CMK (cell line): ENCODE measurements at places on chromosomes 1 and 21.

- DNase-seq = no peak
Measured at GRCh38 chr1:101243751-101244150, 6.9 kb downstream of the S1PR1 start.

GRCh38 chr1:55670331-55671082 lies 455.3 kb upstream of the USP24 start:
- DNase-seq = no peak

DNA sequence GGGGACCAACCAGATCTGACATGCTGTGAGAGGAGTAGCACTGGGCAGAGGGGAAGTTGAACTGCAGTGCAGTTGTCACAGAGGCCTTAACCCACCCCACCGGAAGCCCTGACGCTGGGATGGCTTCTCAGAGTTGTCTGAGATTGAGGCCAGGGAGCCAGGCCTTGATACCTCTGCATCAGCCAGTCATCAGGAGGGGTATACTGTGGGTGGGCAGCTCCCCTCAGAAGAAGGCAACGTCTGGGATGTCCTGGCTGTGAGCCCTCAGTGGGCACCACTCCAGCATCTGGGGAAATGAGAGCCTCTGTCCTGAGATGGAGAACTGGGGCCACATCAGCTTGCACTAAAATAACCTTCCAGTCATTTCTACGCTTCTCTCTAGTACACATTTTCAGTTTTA lies 47.9 kb upstream of the BCAR3 start:
- DNase-seq = no peak

GRCh38 chr1:57363165-57363564 lies 60.7 kb downstream of the DAB1 start:
- DNase-seq = no peak

DNA sequence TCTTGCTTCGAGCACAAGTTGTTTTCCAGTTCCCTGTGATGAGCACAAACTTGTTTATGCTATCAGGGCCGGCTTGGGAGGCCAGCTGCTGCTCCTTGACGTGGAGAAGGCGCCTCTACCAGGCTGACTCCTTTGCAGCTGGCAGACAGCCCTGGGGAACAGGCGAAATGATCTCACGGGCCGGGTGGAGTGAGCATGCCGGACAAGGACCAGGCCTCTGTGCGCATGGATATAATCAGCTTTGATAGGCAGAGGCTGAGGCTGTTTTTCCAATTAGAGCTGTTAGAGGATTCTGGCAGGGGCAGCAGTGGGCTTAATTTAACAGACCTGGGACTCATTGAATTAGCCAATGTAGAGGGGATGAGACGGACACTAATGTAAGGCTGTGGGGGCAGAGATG lies 38.9 kb downstream of the FAM163A start:
- DNase-seq = no peak

- DNase-seq = no peak
Measured at GRCh38 chr21:38639571-38640354, 141.5 kb upstream of the ERG start.

DNA sequence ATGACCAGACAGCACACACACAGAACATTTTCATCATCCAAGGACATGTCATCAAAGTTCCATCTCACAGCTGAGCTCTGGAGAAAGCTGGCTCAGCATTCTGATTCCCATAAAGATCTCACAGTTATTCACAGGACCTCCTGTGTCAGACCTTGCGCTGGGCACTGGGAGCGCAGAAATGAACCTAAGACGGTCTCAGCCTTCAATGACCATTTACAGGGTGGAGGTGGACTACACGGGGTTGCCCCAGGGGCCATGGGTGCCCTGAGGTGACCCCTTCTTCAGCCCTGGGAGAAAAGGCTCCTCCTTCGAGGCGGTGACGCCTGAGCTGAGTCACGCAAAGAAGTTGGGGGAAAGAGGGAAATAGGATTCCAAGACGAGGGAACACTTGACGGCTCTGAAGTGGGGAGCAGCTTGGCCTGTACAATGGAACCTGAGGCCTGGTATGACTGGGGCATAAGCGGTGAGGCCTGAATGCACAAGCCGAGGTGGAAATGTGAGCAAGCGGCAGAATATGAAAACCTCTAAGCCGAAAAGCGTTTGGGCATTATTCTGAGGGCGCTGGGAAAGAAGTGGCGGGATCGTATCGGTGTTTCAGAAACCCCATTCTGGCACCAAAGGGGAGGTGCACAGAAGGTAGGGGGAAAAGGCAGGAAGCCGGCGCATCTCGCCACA lies 797 bp downstream of the CC2D1B start:
- DNase-seq = no peak

DNA sequence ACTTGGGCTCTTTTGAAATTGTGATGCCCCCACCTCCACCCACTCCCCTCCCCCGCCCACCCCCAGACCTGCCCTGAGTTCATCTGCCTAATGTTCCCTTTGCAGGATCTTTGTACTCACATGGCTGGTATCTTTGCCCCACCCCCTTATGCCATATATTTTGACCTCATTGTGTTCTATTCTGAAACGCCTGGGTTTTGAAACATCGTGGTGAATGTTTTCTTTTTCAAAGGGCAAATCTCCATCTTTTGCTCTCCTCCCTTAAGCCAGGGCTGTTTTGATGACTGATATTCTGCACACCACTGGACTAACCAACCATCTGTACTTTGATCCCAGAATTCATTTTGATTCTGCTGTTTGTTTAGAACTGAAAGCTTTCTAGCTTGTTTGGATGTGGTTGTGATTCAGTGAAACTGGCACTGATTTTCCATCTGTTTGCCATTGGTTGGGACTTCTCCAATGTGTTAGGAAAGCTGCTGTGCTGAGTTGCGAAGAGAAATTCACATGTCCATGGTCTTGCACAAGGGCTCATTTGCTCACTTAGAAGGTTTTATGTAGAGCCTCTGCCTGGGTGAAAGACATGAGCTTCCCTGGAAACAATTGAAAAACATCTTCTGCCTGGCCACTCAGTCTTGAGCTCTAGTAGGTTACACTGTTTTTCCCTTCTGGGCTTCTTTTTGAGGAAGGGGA lies 16.5 kb downstream of the SMAP2 start:
- no peak for DNase-seq

DNA sequence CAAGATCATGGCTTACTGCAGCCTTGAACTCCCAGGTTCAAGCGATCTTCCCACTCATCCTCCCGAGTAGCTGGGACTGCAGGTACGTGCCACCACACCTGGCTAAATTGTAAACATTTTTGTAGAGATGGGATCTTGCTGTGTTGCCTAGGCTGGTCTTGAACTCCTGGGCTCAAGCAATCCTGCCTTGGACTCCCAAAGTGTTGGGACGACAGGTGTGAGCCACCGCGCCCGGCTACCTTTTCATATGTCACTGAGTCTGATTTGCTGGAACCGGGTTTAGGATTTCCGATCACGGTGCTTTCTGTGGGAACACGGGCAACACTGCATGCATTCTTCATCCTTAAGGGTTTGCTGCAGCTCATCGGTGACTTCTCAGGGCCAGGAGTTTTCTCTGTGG lies 32.2 kb upstream of the PCBP3 start:
- DNase-seq = no peak

DNA sequence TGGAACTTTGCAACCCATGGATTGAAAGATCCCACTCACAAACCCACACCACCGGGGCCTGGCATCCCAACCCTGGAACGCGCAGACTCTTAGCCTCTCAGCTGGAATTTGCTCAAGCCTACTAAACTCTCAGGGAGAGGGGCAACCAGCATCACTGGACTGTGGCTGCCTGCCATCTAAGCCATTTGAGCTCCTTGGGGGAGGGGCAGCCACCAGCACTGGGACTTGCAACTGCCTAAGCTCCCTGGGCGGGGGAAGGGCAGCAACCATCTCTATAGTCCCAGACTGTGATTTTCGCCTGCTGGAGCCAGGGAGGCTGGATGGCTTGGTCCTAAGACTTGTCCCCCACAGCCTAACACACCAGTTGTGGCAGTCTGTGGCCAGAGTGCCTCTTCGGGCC lies 122.3 kb downstream of the SNX7 start:
- DNase-seq = no peak

DNA sequence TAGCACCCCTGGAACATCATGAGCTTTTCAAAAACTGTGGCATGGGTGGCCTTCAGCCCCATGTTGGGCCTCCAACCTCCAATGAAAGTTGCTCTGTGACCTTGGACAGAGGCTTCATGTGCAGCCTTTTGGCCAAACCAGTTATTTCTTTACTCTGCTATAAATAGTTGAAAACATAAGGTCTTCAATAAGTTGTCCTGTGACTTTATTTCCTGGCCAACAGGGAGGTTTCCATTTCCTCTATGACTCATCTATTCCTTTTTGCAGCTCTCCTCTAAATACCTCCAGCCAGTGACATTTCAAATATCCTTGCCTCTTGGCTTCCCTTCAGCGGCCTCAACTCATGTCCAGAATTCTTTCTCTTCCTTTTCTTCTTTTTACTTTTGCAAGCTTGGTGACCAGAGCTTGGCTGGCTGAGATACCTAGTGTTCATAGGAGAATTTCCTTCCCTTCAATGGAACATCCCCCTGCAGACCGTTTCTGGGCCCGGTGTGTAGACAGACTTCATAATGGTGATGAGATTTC lies 22.7 kb upstream of the TRIM67 start:
- no peak for DNase-seq

- DNase-seq = no peak
Measured at GRCh38 chr21:38359090-38359489, 102.3 kb downstream of the KCNJ15 start.

GRCh38 chr1:13892198-13892597 lies 192.2 kb downstream of the PRDM2 start:
- no peak for DNase-seq

- no peak for DNase-seq
Measured at GRCh38 chr1:231062500-231063270, 22.6 kb upstream of the FAM89A start.

GRCh38 chr1:55650444-55650843 lies 435.3 kb upstream of the USP24 start:
- DNase-seq = no peak

- no peak for DNase-seq
Measured at GRCh38 chr1:198492872-198493271, 47.6 kb downstream of the ATP6V1G3 start.

DNA sequence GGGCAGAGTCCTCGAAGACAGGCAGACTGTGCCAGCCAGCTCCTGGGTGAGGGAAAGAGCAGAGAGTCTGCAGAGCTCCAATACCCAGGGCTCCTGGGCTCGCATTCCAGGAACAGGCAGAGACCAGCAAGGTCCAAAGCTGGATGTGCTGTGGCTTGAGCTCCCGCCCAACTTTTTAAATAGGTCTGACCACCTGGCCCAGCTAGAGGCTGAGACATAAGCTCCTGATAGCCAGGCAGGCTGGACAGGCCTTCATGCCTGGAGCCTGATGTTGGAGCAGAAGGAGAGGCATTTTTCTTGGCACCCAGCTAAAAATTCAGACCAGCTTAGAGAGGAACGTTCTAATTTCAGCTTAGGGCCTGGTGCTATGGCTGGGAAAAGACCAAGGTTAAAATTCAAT lies 178.4 kb upstream of the TMEM51 start:
- DNase-seq = no peak

GRCh38 chr1:32220746-32221580 lies 1.2 kb downstream of the TMEM234 start:
- no peak for DNase-seq
